ENCODE measurements at places on chromosomes 5 and 9.
A peak's percentile ranks its signal among the peaks of the same experiment; 100 is the strongest.

- no peak for DNase-seq
Measured at GRCh38 chr9:132464547-132464946, 54.5 kb downstream of the CFAP77 start.

GRCh38 chr9:119005162-119005561 lies 364.1 kb downstream of the BRINP1 start:
- DNase-seq, result no peak

GRCh38 chr5:127326431-127326830 lies 35.8 kb downstream of the MEGF10 start:
- no peak for DNase-seq

DNA sequence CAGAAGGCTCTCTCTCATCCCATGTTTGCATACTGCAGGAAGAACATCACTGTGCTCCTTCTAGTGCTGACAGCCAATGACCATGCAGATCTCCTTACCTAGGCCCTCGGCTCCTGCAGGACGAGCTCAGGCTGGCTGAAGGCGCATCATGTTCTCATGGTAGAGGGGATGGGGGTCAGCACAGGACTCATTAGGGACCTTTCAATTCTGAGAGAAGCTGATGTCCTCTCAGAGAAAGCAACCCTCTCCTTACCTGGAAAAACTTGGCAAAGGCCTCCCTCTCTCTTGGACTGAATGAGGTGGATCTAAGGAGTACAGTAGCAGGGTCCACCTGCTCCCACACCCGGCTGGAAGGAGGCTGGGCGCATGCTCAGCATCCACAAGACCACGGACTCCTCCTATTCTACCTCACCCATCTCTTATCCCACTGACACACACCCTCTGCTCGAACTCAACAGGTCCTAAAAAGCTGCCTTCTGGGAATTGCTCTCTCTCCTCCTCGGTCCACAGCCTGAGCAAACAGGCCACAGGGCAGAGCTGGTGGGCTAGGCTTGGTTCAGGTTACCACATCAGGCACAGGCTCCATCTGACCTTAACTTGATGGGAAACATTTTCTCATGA lies 2.9 kb downstream of the IPPK start:
- DNase-seq, result no peak

DNA sequence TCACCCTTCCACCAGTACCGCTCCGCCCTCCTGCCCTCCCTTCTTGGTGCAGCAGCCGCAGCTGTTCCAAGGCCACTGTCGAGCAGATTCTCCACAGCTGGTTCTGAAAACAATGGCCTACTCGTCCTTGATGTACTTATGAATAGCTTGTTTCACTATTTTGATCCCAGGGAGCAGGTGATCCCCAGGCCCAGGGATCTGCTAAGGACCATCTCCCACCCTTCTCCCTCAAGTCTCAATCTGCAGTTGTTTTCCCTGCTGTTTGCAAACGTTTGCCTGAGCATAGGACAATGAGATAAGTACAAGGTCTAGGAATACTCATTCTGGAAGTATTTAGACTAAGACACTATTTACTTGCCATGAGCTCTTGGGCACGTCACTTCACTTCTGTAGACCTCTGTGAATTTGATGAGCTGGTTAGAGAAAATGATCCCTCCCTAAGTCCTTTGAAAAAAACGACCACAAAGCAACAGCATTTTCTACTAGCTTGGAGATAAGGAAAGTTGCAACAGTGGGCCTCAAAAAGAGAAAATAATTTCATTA lies 1.8 kb downstream of the LURAP1L start:
- DNase-seq, result no peak

DNA sequence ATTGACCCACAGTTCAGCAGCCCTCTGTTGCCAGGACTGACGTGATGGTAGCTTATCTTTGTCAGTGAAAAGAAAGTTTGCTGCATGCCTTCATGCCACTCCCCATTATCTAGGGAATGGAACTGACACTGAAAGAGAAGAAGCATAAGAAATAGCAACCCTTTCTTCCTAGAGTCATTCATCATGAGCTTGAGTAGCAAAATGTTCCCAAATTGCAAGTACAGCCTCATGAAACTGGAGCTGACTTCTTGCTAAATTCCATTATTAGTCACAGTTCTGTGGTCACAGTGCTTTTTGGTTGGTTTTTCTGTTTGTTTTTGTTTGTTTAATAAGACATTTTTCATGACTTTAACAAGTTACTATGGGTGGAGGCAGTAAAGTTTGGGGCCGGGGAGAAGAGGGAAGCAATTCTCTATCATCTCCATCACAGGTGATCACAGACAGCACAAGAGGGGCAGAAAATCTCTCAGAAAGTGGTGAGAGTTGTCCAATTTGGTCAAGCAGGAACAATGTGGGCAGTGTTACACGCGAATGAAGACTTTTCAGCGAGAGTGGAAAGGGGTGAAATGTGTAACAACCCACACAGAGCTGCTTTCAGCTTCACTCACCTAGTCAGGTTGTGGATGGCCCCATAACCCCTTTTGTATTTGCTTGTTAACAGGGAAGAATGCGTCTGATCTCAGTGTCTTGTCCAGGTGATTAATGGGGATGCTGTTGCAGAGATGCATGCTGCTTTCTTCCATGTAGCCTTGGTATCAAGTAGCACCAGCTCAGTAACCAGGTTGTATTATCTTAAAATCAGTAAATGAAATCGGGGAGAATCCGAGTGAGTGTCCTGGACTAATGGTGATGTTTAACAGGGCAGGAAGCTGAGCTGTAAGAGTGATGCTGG lies 440.4 kb downstream of the DMRT2 start:
- no peak for DNase-seq

DNA sequence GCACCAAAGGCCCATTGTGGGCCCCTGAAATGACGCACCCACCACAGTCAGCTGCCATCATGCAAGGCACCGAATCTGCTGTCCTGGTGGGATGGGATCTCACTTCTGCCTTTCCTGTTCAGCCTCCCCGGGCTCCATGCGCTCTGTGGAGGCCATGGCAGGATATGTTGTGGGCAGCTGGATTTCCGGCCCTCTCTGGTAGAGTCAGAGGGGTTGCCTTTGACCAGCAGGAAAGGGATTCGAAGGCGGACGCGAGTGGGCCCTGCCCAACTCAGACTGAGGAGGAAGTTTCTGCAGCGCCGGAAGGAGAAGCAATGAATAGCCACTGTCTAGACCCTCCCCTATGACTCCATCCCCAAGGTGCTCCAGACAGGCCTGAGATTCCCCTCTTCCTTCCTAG lies 35.5 kb downstream of the GADD45G start:
- DNase-seq, result no peak

DNA sequence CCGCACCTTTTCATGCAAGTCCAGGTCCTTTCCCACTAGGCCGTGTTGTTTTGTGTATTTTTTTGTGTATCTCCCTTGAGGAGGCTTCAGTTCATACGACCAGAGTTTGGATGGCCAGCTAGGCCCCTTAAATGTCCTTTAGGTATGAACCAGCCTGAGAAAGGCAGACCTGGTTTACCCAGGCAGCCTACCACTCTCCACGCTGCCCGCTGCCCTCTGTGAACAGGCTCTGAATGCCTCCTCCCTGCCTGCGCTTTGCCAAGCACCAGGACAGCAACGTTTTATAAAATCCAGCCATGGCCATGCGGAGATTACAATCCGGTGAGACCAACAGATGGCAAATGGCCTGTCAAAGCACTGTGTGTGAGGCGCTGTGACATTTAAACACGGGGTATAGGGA lies 626 bp upstream of the CLTB start:
- no peak for DNase-seq

DNA sequence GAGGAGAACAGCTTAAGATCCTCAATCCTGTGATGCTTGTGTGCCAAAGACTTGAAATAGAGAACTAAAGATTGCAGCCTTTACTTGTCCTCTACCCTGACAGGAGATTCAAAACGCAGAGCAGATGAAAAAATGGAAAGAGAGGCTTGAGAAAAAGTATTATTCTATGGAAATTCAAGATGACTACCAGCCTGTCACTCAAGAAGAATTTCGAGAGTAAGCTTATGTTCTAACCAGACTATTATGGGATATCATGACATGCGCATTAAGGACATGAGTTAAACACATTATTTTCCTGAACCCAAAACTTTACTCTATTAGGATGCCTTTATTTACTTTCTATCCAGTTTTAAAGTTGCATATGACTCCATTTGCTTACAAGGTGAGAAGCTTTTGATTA lies 46.4 kb downstream of the PKD2L2 start:
- no peak for DNase-seq

GRCh38 chr5:53053364-53053763 lies 56.2 kb downstream of the MOCS2 start:
- no peak for DNase-seq

GRCh38 chr5:135593141-135593540 lies 14.3 kb upstream of the CXCL14 start:
- DNase-seq, result no peak

DNA sequence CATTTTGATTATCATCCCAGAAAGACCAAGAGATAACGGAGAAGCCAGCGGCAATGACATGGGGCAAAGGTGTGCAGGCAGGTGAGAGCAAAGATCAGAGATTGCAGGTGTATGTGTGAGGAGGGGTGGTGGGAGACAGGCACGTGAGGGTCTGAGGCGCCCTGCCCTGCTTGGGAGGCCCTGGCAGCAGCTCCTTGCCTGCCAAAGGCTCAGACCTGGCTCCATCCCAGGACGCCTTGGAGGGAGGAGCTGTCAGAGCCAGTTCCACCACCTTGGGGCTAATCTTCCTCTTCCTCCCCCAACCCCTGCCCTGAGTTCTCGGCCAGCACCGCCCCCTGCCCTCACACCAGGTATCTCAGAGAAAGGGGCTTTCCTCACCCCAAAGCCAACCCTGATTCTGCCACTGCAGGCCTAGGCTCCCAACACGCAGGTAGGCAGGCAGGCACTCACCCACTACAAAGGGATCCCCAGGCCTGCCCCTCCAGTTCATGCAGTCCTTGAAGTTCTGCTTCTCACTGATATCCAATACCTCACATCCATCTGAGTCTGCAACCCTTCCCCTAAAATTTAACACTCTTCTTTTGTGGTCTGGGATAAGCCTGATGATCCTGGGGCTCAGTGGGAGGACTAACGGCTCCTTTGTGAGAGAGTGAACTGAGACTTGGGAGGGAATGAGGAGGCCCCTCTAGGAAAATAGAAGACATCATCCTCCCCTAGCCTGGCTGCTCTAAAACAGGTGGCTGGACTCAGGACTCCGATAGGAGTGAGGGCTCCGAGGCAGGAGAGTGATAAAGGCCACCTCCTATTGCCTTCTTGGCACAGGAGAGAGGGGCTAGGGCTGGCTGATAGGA lies 1.8 kb downstream of the AQP3 start:
- DNase-seq, result peak; percentile 3

GRCh38 chr9:9961487-9961886 lies 651.3 kb downstream of the PTPRD start:
- no peak for DNase-seq

DNA sequence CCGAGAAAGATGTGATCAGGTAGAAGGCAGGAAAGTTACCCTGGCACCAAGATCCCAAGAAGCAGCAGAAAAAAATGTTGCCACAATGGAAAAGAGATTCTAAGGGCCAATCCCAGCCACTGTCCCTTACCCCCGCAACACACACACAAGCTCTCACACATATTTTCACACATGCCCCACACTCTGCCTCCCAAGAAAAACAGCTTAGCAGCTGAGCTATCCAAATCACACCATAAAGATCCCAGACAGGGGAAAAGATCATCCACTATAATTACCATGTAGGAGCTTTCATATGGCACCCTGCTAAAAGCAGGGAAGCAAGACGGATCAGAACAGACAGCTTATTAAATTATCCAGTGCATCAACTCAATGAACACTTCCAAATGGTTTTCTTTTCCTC lies 143.4 kb downstream of the FAM114A2 start:
- DNase-seq, result no peak

- no peak for DNase-seq
Measured at GRCh38 chr9:112002847-112003457, 106.3 kb downstream of the UGCG start.

DNA sequence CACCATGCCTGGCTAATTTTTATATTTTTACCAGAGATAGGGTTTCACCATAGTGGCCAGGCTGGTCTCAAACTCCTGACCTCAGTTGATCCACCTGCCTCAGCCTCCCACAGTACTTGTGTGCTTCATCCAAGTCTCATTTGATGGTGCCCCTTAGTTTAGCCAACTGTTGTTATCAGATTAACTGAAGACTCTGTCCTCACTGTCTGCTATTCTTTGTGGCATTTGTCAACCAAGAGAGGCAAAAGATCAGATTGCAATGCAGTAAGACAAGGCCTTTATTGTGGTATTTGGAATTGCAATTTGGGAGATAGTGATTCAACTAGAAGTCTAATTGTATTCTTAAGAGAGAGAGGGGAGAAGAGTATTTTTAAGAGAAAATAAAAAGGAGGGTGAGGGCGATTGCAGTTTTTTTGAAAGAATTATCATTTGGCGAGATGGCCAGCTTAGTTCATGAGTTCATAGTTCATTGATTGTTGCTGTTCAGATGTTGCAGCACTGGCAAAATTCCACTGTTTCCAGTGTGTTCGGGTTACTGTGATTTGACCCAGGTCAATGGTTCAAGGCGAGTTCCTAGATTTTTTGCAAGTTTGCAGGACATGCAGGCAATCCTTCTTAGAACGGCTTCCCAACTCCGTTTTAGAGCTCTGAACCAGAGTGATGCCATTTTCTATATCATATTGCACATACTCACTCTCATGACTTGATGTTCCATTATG lies 1156.9 kb downstream of the CDH9 start:
- DNase-seq, result no peak

- DNase-seq, result no peak
Measured at GRCh38 chr9:124454296-124454695, 4.0 kb downstream of the ADGRD2 start.

DNA sequence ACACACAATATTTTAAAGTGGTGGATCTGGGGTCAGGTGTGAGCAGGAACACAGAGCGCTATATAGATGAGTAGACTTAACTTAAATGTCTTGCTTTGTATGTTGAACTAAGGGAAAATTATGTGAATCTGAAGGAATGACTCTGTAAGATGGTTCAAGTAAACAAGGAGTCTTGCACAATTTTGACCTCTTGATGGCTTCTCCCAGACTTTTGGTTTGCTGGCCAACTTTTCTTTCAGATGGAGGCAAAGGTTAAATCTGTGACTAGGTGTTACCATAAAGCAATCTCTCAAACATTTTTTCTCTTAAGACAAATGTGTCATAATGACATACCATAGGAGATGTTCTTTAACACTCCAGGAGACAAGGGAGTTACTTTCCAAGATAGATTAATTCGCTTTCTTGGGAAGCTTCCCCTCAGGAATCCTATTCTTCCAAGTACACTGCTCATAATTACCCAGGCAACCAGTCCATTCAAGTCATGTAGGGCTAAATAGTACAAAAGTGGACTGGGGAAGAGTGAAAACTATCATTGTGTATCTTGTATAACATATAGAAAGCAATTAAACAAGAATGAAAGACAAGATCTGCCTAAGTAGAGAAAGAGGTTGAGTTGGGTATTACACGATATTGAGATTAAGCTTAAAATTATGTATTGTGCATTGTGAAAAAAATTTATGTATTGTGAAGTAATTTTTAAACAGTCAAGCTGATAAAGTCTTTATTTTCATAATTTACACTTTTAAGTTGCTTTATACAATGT lies 60.3 kb upstream of the SLC27A6 start:
- no peak for DNase-seq

DNA sequence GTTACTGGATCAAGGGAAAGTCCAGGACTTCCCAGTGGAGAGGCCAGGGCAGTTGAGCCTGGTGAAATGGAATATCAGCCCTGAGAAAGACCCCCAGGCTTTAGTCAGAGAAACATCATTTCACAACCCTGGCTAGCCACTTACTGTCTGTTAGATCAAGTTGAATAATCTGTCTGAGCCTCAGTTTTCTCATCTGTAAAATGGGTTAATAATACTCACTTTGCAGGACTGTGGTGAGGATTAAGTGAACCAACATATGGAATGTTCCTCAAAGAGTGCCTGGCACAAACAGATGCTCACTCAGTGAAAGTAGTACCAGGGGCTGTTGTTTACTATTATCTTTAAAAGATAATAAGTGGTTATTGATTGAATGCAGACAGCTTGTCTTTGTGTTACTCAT lies 110.5 kb downstream of the SV2C start:
- DNase-seq, result no peak
